ENCODE measurements at places on chromosomes 12 and 14.

DNA sequence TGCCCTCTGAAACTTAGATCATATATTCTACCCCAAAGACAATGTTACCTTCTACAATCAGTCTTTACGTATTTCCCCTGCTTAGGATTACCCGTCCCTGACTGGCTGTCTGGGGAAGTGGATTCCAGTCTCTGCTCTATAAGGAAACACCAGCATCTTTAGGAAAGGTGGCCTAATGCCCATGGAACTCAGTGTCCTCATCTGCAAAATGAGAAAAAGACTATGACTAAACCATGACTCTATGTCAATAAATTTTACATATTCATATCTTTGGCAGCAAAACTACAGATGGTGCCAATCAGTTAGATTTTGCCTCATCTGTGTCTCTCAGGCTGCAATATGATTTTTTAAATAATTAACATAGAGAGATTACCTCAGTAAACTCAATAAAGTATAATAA, 133.8 kb downstream of the ITPR2 start:
- DNase-seq = no peak

GRCh38 chr12:6950811-6951540, at the start of gene PTPN6:
Gene PTPN6 (plus strand): TSS chr12:6951356. CDS start chr12:6951513, 157 bp downstream.
- no peak for DNase-seq

GRCh38 chr12:116799955-116800354, 61.8 kb downstream of the RNFT2 start:
- no peak for DNase-seq

GRCh38 chr14:104592785-104593184, 11.8 kb downstream of the TMEM179 start:
- no peak for DNase-seq

DNA sequence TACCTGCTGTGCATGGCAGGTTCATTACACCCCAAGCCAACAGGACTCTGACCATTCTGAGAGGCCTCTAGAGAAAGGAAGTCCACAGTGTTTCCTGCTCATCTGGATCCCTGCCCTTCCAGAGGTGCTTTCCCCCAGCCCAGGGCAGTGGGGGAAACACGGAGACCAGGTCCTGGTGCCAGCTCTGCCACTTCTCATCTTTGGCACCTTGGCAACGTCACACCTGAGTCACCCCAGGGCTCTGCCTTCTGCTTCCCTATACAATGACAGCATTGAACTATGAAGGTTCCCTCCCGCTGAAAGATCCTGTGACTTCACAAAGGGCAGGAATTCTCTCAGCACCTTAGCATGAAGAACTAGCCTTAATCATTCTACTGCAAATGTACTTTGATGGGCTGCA, 74.9 kb downstream of the ANO2 start:
- no peak for DNase-seq

Data from fibroblast of skin of left biceps (primary cell).